ENCODE measurements at places on chromosomes 3 and 15.

DNA sequence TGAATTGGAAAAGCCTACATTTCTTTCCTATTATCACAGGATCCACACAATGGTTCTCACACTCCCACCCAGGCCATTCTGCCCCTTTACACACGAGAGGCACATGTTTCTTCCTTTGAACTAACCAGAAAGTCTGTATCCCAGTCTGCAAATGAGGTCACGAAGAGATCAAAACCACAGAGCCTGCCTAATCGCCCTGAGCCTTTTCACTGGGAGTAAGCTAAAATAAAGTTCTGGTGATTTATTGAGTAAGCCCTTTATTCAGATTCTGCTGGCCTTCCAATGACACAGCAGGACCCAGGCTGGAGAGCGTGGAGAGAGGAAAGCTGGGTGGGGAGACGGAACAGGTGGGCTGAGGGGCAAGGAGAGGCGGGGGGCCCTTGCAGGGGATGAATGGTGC lies 78.7 kb downstream of the ATP1B3 start:
- DNase-seq: no peak

GRCh38 chr3:24591661-24592555 lies 97.3 kb upstream of the THRB start:
- DNase-seq: no peak

GRCh38 chr15:68518046-68518445 lies 60.7 kb upstream of the CORO2B start:
- DNase-seq: no peak

DNA sequence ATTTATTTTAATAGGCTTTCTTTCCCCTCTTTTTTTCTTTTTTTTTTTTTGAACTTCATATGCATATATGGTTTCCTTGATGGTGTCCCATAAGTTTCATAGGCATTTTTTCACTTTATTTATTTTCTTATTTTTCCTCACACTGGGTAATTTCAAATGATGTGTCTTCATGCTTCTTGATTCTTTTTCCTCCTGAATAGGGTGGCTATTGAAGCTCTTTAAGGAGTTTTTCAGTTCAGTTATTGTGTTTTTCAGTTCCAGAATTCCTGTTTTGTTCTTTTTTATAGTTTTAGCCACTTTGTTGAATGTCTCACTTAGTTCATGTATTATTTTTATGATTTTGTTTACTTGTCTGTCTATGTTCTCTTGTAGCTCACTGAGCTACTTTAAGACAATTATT lies 273.2 kb downstream of the NFKBIZ start:
- no peak for DNase-seq

DNA sequence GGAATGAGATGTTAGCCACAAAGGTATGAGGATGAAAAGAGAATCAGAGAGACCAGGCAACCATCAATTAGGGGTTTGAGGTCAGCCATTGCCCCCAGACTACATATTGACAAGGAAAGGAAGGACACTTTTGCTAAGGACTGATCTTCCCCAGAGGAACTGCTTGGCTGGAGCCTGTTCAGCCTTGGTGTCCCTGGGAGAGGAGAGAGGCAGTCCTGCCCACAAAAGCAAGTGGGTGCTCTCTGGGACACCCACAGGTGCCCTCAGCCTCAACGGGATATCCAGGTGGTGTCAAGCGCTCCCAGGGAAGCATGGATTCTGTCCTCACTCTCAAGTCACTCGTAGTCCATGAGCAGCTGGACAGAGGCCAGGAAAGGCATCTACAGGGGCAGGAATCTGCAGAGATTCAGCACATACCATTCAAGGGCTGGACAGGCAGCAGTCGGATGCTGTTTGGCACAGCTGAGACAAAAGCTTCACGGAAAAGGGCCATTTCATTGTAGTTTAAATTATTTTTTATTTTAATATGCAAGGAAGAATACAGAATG lies 166.2 kb downstream of the UACA start:
- no peak for DNase-seq

- no peak for DNase-seq
These were observed 91.6 kb upstream of the LIPC start for GRCh38 chr15:58340176-58340575.

DNA sequence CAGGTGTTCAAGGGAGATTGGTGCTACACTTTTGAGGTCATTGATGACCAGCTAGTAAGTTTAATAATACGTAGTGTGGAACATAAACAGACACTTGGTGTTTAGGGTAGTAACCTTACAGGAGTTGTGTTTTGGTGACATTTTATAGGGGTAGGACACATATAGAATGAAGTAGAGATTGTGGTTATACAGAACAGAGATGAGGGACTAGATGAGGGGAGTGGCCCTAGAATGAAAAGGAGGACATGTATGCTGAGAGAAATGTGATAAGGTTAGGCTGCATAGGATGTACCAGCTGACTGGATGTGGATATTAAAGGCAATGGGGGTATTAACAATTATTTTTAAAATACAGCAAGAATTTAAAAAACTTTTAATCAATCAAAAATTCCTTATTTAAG lies 8.0 kb downstream of the MBNL1 start:
- no peak for DNase-seq

Data from stimulated activated CD8-positive, alpha-beta memory T cell treated with anti-CD3 and anti-CD28 coated beads, Interleukin-4, amount 100 ng/mL, for 48 hours (primary cell).